Activated T-helper 1 cell treated with Interleukin-2 at 50 U/mL for 16 hours (primary cell): ENCODE measurements at places on chromosomes 5 and 9.

DNA sequence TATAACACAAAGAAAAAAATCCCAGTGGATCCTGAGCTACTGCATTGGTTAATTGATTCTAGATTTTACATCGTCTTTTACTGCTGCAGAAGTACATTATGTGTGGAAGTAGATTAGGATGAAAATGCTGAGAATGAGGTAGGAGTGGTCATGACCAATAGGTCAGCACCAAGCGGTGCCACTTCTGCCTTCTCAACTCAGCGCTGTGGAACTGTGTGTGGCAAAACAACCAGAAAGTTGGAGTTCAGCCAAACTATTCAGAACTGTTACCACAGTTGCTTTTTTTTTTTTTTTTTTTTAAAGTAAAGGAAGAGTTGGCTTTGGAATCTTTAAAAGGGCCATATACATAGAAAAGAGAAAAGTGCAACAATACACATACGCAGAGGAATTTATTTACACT, 24.2 kb downstream of the POU5F2 start:
- DNase-seq = no peak

GRCh38 chr5:122154910-122155309, 25.6 kb downstream of the ZNF474 start:
- no peak for DNase-seq

GRCh38 chr9:77980622-77981021, 51.0 kb downstream of the GNAQ start:
- no peak for DNase-seq

- no peak for DNase-seq
Measured at GRCh38 chr9:76246680-76247079, 147.5 kb downstream of the RFK start.

DNA sequence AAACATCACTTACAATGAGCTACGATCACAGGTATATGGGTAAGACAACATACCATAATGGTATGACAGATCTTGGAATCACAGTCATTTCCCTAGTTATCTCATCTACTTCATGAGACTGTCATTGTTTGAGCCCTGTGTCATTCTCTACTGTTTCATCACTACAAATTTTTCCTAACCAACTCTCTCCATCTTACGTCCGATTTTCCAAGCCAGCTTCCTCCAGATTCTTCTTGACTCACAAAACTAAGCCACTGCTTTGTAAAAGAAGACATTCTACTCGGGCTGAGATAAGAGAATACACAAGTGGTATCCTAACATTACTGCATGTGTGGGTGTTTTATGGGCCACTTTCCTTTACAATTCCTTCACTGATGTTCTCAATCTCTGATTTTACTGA, 49.6 kb downstream of the SERINC5 start:
- DNase-seq = no peak
